ENCODE measurements at places on chromosomes 7 and 10.

DNA sequence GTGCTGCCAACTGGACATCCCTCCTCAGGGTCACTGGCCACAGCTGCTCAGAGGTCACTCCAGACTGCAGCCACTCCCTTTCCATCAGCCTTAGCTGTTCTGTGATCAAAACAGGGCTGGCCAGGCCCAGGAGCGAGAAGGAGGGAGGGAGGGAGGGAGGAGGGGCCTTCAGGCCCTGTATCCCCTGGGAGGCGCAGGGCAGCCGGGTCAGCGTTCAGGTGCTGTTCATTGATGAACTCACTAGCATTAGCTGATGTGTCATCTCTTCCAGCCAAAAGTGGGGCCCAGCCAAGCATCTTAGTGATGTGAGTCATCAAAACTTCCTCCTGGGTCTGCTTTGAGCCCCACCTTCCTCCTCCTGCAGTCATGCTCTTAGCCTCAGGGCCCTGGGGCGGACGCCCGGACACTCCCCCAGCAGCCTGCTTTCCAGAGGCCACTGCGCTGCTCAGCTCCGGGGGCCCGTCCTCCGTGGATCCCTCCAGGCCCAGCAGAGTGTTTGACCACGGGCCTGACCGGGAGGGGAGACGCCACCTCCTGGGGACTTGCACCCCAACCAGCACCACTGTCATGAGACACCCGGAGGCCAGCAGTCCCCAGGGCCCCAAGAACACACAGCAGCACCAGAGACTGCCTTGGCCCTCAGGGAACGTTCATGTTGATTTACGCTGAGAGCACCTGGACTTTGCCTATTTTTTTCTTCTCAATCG lies 149.2 kb downstream of the PRKAG2 start:
- DNase-seq, result peak; percentile 92

- DNase-seq, result no peak
Measured at GRCh38 chr7:139721417-139721816, 56.4 kb downstream of the HIPK2 start.

GRCh38 chr10:86971232-86971991 lies 3.1 kb downstream of the ADIRF start:
- peak; percentile 76 for DNase-seq

- no peak for DNase-seq
Measured at GRCh38 chr7:2412587-2413201, 9.3 kb downstream of the CHST12 start.

GRCh38 chr10:122243550-122243949 lies 27.5 kb upstream of the BTBD16 start:
- no peak for DNase-seq

- DNase-seq, result no peak
Measured at GRCh38 chr7:7228967-7229366, 46.6 kb downstream of the C1GALT1 start.

DNA sequence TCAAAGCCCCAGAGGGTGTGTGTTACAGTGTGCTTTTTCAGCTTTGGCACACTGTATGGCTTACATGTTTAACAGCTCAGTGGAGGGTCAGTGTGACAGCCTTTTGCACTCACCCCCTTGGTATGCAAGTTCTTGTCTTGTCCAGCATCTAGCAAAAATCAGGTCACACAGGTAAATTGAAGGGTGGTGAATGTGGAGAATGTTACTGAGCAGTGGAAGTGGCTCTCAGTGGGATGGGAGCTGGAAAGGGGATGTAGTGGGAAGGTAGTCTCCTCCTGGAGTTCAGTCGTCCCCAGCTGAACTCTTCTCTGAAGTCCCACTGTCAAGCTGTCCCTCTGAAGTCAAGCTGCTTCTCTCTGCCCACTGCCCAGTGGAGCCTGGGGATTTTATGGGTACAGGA lies 21.0 kb upstream of the C10orf90 start:
- DNase-seq, result no peak
